ENCODE measurements at places on chromosomes 1 and 21.

- peak; percentile 30 for DNase-seq
These were observed 17.5 kb upstream of the VSIG8 start for GRCh38 chr1:159879977-159880376.

DNA sequence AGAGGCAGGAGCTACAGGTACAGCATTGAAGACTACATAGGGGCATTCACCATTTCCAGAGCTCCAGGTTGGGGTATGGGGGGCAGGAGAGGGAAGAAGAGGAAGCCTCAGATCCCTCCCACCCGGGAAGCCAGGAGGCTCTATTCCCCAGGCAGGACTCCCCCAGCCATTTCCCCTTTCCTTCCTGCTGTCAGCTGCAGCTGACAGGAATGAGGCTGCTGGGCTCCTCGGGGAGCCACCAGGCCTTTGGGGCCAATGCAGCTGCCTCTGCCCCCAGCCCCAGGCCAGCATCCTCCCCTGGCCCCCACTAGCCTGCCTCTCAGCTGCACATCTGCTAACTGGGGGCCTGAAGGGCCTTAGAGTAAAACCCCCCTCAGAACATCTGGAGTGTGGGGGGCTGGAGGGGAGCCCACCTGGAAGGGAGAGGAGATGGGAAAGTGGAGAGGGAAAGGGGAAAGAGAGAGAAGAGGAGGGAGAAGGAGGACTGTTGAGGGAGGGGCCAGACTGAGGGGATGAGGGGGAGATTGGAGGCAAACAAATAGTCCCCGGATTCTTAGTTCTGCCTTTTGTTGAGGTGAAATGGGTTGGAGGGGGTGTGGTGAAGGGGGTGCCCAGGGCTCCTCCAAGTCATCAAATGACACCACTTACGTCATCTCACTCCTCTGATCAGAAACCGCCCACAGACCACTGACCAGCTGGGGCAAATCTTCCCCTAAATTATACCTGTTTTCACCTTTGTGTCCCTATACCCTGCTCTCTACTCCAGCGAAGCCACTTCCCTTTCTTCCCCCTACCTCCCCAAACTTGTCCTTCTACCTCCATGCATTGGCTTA, 58.0 kb downstream of the LGR6 start:
- DNase-seq, result no peak

GRCh38 chr21:31741116-31741515, 9.2 kb upstream of the SCAF4 start:
- DNase-seq, result no peak

GRCh38 chr1:22111115-22111514, 31.8 kb downstream of the WNT4 start:
- DNase-seq, result no peak

- DNase-seq, result no peak
These were observed 380.6 kb downstream of the SIPA1L2 start for GRCh38 chr1:232249339-232249738.

GRCh38 chr1:209416716-209417115, 166.8 kb upstream of the CAMK1G start:
- DNase-seq, result no peak

GRCh38 chr1:150060260-150060659, 7.3 kb upstream of the VPS45 start:
- DNase-seq, result no peak

- no peak for DNase-seq
These were observed 19.4 kb upstream of the SRSF4 start for GRCh38 chr1:29200906-29201594.

GRCh38 chr1:55284856-55285255, 69.7 kb upstream of the USP24 start:
- no peak for DNase-seq

GRCh38 chr1:220983877-220984635, 104.8 kb downstream of the HLX start:
- DNase-seq, result no peak

GRCh38 chr1:211606332-211606913, 27.5 kb upstream of the SLC30A1 start:
- DNase-seq, result no peak

DNA sequence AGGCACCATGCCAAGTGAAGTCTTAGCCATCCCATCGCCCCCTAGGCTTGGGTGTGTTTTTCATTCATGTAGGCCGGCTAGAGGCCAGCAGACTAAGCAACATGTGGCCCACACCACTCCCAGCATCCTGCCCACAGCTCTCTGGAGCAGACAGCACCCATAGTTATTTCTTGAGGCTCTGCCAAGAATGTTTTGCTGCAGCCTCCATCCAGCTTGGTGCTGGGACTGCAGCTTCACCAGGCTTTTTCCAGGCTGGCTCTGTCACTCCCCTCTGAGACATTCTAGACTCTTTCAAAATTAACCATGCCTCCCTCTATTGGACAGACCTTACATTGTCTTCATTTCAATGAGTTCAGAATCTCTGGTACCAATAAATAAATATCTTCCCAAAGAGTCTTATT, 104.2 kb downstream of the DUSP10 start:
- DNase-seq, result no peak

DNA sequence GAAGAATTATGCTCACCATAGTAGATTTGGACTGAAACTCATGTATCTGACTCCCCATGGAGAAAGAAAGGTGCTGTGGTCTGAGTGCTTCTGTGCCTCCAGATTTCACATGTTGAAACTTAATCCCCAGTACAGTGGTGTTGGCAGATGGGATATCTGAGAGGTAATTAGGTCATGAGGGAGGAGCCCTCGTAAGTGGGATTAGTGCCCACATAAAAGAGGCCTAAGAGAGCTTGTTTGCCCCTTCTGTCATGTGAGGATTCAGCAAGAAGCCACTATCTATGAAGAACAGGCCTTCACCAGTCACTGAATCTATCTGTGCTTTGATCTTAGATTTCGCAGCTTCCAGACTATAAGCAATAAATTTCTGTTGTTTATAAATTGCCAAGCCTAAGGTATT, 150.1 kb downstream of the PLPP3 start:
- no peak for DNase-seq

DNA sequence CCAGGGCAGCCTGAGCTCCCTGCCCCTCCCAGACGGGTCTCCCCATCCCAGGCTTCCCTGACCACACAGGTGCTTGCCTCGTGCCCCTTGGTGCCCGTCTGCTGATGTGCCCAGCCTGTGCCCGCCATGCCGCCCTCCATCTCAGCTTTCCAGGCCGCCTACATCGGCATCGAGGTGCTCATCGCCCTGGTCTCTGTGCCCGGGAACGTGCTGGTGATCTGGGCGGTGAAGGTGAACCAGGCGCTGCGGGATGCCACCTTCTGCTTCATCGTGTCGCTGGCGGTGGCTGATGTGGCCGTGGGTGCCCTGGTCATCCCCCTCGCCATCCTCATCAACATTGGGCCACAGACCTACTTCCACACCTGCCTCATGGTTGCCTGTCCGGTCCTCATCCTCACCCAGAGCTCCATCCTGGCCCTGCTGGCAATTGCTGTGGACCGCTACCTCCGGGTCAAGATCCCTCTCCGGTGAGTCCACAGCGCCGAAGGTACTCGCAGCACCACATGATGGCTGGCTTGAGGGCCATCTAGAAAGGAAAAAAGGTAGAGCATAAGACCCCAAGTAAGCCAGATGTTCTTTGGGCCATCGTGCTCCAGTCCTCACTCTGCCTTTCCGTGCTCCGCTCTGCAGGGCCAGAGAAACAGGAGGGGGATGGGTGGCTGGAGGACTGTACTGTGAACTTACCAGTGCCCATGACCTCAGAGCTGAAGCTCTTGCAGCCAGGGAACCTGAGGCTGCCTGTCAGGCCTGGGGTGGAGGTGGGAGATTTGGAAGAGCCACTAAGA, 1.4 kb downstream of the ADORA1 start:
- no peak for DNase-seq

DNA sequence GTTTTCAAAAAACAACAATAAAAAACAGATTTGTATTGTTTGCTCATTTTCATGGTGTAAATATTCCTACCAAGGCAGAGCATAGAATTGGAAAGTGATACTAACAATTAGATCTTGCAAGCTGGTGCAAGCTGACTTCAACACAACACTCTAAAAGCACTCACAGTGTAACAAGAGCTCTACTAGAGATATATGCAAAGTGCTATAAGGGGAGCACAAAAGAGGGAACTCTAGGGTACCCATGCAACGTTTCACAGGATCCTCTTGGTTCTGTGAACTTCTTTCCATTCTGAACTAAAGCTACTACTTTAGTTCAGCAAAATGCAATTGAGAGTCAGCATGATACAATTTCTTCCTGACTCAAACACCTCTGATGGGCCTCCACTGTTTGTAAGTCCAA, 78.3 kb downstream of the ATP1B1 start:
- DNase-seq, result no peak

GRCh38 chr1:162316187-162316586, 60.5 kb downstream of the SPATA46 start:
- DNase-seq, result no peak

GRCh38 chr1:84020151-84020550, 21.2 kb upstream of the TTLL7 start:
- no peak for DNase-seq

DNA sequence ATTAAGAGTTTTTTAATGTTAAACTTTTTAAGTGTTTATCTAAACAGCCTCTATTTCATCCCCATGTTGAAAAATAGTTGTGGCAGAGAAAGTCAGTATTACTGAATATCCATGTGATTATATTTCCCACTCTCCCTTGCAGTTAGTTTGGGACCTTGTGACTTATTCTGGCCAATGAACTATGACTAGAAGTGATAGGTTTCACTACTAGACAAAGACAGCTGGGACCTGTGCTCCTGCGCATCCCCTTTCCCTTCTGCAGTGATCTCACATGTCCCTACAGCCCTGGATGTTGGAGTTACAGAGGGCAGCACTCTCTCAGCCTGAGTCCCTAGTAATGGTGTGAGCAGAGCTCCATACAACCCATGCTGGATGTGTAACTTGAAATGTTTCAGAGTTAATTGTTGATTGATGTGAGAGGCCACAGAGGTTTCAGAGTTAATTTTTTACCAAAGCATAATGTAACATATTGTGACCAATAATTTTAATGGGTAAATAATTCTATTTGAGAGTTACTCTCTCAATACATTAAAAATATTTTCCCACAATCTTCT, 18.7 kb upstream of the SAMD13 start:
- DNase-seq, result no peak

GRCh38 chr21:29581393-29581792, 282.7 kb downstream of the BACH1 start:
- DNase-seq, result no peak

DNA sequence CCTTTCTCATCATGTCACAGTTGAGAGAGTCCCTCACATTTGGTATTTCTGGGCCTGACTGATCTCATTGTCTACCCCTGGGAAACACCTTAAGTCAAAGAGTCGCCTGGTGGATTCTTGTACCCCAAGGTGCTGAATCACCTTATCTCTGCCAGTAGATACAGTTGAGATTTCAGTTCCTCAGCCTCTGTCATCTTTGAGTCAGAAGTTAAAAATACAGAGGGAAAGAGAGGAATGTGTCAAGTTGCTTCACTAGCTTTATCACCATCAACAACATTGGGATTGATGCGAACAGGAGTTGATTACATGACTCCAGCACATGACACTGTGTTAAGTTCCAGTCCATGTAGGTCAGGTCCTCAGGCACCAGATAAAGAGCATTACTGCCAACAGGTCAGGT, 513.0 kb downstream of the NUF2 start:
- no peak for DNase-seq

DNA sequence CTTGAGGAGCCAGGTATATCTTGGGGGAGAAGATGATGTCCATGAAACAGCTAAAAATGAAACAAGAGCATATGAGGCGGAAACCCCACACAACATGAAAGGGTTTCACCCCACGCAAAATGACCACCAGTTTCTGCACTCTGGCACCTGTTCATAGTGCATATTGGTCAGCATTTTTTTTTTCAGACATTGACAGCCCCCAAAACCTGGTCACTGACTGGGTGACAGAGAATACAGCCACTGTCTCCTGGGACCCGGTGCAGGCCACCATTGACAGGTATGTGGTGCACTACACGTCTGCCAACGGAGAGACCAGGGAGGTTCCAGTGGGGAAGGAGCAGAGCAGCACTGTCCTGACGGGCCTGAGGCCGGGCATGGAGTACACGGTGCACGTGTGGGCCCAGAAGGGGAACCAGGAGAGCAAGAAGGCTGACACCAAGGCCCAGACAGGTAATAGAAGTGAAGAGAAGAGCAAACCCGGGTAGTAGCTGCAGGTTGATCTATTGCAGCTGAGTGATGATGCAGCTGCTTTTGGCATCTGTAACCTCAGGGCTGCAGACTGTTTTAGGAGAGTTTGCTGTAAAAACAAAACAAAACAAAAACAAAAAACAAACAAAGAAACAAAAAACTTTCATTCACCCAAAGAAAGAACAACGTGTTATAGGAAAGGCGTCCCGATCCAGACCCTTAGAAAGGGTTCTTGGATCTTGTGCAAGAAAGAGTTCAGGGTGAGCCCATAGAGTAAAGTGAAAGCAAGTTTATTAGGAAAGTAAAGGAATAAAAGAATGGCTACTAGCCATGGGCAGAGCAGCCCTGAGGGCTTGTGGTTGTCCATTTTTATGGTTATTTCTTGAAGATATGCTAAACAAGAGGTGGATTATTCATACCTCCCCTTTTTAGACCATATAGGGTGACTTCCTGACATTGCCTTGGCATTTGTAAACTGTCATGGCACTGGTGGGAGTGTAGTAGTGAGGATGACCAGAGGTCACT, 51.0 kb downstream of the TNN start:
- no peak for DNase-seq

- no peak for DNase-seq
These were observed 24.3 kb downstream of the H3-3A start for GRCh38 chr1:226086776-226087175.

- DNase-seq, result no peak
These were observed at the start of gene C1orf146 for GRCh38 chr1:92217721-92218120. Gene C1orf146, plus strand, starts transcription at chr1:92217915. Its CDS starts 13,506 bp downstream, at chr1:92231421.

GRCh38 chr1:238318294-238319110, 427.8 kb upstream of the ZP4 start:
- DNase-seq, result no peak

- no peak for DNase-seq
These were observed 41.9 kb downstream of the CHML start for GRCh38 chr1:241598249-241598648.

DNA sequence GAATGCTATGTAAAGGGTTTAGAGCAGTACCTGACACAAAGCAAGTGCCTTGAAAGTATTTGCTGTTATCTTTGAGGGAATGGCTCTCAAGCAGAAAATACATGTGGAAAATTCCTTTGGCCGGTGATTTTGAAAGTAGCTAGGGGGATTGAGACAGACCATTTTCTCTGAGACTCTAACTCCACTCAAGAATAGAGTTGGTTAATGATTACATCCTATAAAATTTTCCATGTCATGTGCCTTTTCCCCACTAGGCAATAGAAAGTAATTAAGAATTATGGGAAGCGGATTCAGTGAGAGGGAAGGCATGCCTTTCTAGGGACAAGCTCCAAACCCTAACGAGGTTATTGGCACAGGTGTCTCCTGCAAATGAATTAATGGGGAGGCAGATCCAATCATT, 276.0 kb downstream of the GPATCH2 start:
- DNase-seq, result no peak

- DNase-seq, result no peak
These were observed 18.1 kb downstream of the DCAF8 start for GRCh38 chr1:160244209-160244608.

GRCh38 chr1:31216016-31216415, 23.7 kb downstream of the NKAIN1 start:
- no peak for DNase-seq

All from fibroblast of skin of left biceps (primary cell).